ENCODE measurements at places on chromosomes 3 and 15. TPM values are rescaled to one million over a fixed set of nuclear protein-coding genes. Genes with fewer than 3 reads are reported as not detected.

GRCh38 chr3:195999896-196000295 is 82.0 kb downstream of the TFRC start:
- no peak for DNase-seq

- no peak for DNase-seq
Measured at GRCh38 chr3:133866141-133866540, 29.5 kb downstream of the RAB6B start.

- DNase-seq, result peak; percentile 83
Measured at GRCh38 chr3:108001457-108001856, 89.4 kb downstream of the CD47 start.

GRCh38 chr3:50125541-50126286 is 29.4 kb upstream of the SEMA3F start:
- DNase-seq, result no peak

DNA sequence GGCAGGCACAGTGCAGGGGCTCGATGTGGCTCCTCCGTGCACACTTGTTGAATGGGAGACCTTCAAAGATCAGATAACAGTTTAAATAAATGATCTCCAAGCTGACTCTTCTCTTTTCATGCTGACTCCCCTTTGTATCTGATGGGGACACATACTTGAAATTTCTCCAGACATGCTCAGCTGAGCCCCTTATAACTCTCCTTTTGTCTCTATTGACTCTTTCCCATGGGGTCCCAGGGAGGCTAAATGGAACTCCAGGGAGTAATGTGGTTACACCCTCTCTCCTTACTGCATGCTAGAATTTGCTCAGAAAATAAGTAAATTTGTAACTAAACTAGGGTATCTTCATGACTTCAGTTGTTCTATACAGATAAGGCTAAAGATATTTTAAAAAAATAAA is 48.2 kb upstream of the TM4SF4 start:
- DNase-seq, result no peak

GRCh38 chr3:53234841-53235232 is 21.0 kb downstream of the TKT start:
- no peak for DNase-seq

DNA sequence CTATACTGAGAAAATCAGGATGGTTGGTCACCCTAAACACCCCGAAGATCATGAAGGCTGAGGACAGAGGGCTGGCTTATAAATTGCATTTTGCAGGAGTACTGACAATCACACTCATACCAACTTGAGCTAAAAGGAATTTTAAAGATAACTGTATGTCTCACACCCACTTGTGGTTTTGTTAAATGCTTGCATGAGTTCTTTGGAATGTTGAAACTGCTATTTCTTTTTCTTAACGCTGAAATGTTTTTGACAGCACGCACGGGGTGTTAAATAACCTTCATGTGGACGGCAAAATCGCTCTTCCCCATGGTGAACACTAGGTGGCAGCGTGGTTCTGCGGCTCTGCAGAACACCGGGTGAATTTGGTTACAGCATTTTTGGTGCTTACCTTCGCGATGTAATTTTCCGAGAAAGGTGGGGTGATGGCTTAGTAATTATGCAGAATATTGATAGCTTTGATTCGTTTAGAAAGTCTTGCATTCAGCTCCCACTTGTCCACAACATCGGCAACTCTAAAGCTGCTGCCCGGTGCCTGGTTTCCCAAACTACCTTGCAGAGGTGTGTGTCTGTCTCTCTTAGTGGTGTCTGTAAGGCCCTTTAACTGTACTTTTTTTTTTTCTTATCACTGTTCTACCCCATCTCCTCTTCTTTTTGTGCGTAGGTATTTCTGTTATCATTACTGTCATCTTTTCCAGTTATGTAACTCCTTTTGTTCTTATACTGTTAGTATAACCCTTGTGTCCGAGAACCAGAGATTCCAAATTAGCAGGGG is 51.7 kb downstream of the ARNT2 start:
- peak; percentile 77 for DNase-seq

GRCh38 chr3:57700737-57701136 is 7.9 kb upstream of the DENND6A start:
- no peak for DNase-seq

- no peak for DNase-seq
Measured at GRCh38 chr3:30737743-30738499, 131.5 kb downstream of the TGFBR2 start.

- peak; percentile 57 for DNase-seq
Measured at GRCh38 chr3:187014417-187014864, 84.1 kb downstream of the ST6GAL1 start.

DNA sequence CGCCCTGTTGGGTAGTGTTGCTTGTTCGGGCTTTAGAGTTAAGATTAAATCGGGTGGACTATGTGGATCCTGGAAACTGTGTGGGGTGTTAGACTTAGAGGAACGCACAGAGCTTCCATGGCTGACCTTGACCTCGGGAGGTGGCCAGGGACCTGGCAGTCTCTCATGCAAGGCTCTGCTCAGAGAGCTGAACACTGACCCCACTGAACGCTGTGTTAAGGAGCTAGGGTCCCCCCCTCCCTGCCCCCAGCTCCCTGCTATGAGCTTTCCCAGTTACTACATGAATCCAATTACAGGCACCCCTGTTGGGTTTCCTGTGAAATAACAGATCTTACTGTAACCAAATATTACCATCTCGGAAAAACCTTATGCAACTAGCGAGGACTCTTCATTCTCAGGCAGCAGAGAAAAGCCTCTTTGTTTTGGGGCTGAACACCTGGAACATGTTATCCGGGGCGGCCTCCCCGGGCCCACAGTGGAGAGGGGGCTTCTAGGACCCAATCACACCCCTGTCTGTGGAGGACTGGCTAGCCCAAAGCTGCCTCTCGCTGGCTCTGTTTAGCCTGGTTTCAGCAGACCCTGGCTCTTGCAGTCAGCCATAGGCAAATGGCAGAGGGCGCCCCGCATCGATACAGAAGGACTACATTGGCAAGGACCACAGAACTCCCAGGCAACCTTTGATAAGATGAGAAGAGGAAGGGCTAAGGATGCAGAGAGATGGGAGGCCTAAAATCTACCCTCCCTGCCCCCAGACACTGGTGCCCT is 25.8 kb upstream of the ALDH1A3 start:
- DNase-seq, result no peak

GRCh38 chr15:49110158-49110944 is 45.0 kb downstream of the COPS2 start:
- no peak for DNase-seq

DNA sequence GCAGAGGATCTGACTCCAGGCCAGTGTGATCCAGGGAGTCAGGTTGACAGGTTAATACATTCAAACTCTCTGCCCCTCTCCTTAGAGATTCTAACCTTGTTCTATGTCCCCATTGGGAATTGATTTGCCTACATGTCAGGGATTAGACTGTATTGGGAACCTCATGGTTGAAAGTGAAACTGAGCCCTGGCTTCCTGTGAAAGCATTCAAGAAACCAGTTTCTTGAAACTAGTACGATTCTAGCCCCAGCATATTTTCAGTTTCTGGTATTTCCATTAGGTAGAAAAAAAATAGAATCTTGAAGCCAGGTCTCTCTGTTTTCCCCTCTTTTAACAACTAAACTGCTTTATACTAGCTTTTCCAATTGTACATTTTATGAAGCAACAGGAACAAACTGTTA is 140.4 kb upstream of the ABI3BP start:
- DNase-seq, result no peak

DNA sequence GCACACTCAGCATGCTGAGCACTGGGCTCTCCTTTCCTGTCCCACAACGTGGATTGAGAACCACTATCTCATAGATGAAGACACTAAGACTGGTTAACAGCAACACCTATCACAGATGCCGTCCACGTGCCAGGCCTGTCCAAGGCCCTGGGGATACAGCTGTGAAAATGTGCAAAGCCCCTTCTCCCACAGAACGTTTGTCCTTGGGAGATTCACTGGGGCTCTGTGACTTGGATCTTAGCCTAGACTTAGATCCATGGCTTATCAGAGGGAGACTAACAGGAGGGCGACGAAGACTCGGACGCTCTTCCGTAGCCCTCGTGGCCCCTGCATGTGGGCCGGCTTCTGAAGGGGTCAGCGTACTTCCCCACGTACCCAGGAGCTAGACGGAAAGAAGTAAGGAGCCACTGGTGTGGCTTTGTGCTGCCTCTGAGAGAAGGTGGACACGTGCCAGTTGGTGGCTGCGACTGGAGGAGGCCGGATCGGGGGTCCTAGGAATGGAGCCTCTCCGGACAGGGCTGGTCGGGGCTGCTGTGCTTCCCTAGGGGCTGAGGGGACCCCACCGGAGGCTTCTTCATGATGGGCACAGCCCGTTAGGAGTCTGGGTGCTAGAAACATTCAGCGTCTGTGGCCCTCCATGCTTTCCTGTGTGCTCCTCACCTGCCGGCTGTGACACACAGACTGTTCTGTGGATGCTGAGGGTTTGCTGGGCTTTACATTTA is 964 bp downstream of the NRROS start:
- DNase-seq, result no peak

DNA sequence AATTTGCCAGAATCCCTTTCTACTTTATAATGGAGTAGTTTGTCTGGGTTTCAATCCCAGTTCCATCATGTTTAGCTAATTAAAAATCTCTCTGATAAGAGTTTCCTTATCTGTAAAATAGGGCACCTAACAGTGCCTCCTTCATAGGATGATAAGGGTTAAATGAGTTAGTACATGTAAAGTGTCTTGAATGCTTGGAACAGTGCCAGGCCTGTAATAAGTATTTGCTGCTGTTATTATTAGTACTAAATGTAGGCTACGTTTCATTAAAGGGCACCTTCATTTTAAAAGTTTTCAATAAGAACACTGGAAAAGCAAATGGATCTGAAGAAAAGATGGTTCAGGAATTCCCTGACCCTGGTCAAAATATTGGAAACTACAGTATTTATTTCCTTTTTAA is 11.8 kb upstream of the SLC2A2 start:
- DNase-seq, result no peak

DNA sequence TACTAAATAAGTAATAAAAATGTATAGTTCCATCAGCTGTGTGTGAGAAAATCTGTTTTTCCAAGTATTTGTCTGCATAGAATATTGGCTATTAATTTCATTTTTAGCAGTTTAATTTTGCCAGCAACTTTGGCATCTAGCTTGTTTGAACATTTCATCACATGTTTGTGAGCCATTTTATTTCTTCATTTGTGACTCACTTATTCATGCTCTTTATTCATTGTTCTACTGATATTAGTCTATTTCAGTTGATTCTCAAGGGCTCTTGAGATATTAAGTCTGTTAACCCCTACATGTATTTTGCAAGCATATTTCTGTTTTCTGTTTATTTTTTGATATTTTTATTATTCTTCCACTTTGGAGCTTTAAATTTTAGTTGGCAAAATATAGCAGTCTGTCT is 74.0 kb upstream of the PHLDB2 start:
- DNase-seq, result no peak

DNA sequence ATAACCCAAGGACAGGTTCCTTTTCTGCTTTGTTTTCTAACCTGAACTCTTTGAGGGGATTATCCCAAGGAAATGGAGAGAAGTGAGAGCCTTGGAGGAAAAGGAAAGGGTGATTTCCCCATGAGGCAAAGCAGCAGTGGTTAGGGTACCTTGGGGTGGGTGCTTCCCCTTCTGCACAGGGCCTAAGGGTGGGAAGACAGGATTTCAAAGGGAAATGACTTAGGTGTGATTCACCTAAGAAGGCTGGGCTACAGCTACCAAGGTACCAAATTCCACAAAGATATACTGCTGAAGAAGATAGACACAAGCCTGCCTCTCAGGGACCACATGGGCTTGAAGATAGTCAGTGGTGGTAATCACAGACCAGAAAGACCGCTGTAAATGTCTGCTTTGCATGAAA is 325.3 kb upstream of the DPH6 start:
- DNase-seq, result no peak

- DNase-seq, result no peak
Measured at GRCh38 chr15:87704276-87704675, 552.3 kb downstream of the NTRK3 start.

- DNase-seq, result no peak
Measured at GRCh38 chr3:162034368-162034767, 537.8 kb downstream of the OTOL1 start.

DNA sequence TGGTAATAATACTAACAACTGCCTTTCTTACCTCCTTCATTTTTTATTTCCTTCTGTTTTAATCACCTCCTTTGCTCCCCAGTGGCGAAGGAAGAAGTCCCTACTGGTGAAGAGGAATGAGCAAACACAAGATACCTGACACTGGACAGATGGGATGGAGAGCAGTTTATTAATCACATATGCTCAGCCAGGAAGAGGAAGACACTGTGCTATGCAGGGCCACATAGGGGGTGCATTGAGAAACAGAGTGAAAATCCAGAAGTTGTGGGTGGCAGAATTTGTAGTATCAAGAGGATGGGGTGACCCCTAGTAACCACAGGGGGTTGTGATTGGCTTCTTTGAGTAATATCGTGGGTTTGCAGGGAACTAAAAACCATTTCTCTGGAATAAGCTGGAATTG is 1041.9 kb downstream of the OTOL1 start:
- no peak for DNase-seq

- no peak for DNase-seq
Measured at GRCh38 chr3:127637546-127637945, 8.6 kb downstream of the PODXL2 start.

- no peak for DNase-seq
Measured at GRCh38 chr15:40498418-40498817, 27.6 kb downstream of the CHST14 start.

DNA sequence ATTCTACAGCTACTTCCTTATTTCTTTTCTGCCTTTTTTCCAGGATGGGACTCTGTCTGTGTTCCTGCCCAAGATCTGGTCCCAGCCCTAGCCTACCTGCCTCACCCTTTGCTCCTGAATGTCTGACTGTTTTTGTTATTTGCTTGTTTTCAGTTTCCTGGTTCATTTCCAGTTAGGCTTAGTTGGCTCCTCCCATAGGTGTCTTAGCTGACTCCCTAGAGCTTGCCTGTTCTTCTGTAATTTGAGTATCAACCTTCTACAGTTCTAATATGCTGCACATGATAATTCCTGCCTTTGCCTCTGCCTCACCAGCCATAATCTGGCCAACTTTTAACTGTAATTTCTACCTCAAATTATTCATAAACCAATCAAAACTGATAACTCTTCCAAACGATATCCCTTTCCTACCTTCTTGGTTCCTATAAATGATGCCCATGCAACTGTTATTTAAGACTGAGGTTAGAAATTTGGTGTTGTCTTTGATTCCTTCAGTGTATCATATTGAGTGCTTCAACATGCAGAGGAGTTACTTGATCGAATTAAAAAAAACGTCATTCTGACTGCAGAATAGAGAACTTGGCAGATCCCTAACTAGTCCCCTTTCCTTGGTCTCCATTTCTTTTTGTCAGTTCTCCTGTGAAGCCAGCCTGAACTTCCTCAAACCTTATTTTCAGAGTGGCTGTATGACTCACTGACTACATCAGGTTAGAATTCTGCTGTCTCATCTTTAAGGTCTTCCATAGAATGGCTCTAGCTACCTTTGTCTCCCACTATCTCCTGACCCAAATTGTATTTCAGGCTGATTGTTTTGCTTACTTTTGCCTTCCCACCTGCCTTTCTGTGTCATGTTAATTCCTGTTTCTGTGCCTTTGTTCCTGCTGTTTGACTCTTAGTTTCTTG is 8.4 kb downstream of the GOLM2 start:
- peak; percentile 81 for DNase-seq

The KLHL40 gene
- total RNA-seq, result not detected

The UPK1B gene
- total RNA-seq, result not detected

The PCOLCE2 gene
- 3.2 TPM for total RNA-seq

The NRG4 gene
- total RNA-seq, result not detected

The LIPH gene
- total RNA-seq, result 0.07 TPM

The LDHAL6B gene
- total RNA-seq, result not detected

The LYZL4 gene
- total RNA-seq, result not detected

The SAMMSON gene
- not detected for total RNA-seq

The HIGD2B gene
- total RNA-seq, result not detected

The AP3S2 gene
- 39.5 TPM for total RNA-seq
